ENCODE measurements at places on chromosomes 11 and 22. TPM values are rescaled to one million over a fixed set of nuclear protein-coding genes. Genes with fewer than 3 reads are reported as not detected.

DNA sequence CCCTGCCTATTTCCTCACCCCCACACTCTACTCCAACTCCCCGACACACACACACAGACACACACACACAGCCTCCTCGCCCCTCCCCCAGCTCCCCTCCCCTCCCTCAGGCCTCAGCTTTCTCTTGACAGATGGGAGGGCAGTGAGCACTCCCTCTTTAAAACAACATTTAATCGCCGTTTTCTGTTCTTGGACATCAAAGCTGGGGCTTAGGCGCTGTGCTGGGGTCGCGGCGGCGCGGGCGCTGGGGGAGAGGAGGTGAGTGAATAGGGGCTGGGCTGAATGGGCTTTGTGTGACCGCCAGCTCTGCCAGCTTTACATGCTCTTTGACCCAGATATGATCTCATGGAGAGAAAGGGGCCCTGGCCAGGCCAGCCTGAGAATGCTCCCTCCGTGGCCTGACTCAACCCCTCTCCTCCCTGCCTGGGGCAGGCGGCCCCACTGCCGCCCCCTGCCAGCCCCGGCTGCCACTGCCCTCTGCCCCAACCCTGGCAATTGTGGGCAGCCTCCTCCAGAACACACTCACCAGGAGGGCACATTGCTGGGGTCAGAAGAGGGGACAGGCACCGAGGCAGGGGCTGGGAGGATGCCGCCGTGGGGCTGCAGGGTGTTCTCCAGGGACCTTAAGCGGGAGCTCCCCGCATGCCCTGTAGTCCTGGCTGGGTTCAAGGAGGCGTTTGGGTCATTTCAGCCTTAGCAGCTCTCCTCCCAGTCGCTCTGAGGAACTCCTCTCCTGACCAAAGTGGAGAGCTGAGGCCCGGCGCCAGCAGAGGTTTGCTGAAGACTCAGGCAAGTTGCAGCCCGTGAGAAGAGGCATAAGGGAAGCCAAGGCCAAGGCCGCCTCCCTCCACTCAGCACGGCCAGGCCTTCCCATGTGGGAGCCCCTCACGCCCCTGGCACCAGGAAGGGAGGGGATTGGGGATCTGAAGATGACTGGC lies 38.3 kb upstream of the NNMT start:
- DNase-seq, result peak; percentile 76

DDTL gene
- not detected for total RNA-seq

DNA sequence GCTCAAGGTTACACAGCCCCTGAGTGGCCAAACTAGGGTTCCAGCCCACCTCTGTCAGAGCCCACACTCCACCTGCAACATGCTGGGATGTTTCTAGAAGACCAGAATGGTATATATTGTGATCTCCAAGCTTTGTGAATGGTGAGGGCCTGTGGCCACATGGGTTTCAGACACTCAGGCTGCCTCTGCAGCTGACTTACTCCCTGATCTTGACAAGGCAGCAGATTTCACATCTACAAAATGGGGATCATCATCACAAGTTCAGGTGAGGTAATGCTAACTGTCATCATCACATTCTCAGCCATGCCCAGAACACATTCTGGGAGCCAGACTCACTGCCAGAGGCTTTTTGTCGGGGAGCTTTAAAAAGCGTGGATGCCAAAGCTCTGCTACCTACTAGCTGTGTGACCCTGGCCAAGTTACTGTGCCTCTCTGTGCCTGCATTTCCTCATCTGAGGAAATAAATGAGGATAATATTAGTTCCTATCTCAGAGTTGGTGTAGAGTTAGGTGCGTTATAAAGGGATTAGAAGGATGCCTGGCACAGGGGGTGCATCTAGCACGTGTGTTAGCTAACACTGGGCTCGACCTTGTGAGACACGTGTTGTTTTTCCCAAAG lies 24.9 kb upstream of the WNT11 start:
- DNase-seq, result no peak

GRCh38 chr11:116406042-116406441 lies 366.7 kb downstream of the BUD13 start:
- no peak for DNase-seq

MYEOV gene
- 2.8 TPM for total RNA-seq

DNA sequence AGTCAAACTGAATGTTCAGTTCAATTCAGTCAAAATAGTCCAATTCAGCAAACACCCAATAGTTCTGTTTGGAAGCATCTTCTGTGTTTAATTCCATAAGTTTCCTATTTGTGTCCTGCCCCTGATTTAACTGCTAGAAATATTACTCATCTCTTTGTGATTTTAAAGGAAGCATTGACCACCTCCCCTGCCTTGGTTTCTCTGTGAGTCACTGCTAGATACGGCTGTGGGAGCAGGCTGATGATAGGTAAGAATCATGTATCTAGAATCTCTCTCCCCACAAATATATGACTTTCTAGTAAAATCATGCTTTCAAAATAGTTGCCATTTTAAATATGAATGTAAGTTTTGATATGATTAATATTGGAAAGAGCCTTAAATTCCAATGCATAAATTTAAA lies 888.5 kb downstream of the NTM start:
- no peak for DNase-seq

All from breast epithelium (tissue), 4 donors.